ENCODE measurements at places on chromosomes 6 and 20.
A peak's percentile ranks its signal among the peaks of the same experiment; 100 is the strongest.

- no peak for DNase-seq
Measured at GRCh38 chr20:496126-496696, 33.9 kb upstream of the TBC1D20 start.

DNA sequence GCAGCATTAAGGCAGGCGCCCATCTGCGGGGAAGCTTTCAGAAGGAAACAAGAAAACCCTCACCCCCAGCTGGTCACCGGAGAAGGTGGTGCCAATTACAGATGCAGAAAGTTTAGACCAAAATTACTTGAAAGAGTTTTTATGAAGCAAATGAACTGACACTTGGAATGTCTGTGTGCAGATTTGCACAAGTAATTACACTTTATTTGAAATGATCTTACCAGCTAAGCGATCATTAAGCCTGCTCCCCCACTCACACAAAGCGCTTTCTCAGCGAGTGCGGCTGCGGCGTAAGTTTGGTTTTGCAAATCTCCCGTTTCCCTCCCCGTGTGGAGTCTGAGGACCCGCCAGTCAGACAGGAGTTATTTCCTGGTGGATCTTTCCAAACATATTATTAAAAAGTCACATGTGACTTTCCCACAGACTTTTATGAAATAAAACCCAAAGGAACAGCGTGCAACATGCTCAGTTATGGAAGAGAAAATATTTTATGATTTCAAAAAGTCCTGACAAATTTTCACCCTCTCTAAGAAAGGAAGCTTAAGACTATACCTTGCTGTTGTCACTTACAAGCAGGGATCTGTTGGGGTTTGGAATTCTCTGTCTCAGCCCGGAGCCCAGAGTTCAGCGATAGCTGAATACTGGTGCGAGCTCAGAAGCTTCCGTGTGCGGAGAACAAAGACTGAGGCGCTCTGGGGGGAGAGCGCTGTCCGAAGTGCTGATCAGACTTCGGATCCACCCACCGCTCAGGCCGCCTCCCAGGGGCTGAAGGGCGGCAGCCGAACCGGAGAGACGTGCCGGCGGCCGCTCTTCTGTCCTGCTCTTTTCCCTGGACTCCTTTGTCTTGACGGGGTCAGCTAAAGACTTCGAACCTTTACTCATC is 2.7 kb upstream of the MYT1 start:
- DNase-seq, result no peak

- no peak for DNase-seq
Measured at GRCh38 chr20:10369723-10370090, 64.3 kb downstream of the MKKS start.

- no peak for DNase-seq
Measured at GRCh38 chr6:75149696-75150095, 56.2 kb downstream of the COL12A1 start.

GRCh38 chr6:46186583-46186982 is 15.8 kb upstream of the ENPP5 start:
- no peak for DNase-seq

- no peak for DNase-seq
Measured at GRCh38 chr6:107535626-107536025, 45.7 kb downstream of the SOBP start.

DNA sequence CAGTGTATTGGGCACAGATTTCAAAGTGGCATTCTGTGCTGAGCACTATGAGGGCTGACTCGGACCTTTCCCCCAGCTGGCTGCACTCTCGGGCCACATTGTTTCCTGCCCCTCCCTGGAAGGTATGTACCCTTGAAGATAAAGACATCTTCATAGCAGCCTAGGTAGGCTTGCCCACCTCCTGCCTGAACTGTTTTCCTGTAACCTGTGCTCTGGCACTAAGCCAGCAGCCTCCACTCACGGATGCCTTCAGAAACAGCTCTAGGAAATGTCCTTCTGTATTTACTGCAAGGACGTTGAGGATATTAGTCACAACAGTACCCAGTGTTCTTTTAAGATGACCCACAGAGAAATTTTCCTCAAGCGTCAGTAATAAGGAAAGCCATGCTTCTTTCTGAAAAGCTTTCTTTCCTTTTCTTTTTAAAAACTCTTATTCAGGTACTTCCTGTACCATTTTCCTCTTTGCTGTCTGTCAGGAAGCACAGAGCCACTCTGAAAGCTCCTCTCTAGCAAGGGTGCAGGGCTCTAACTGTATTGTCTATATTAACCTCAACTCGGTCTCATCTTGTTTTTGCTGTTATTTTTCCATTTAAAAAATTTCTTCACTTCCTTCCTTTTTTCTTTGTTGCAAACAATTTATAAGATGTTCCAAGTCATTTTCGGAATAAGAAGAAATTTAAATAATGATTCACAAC is 43.5 kb downstream of the TTI1 start:
- no peak for DNase-seq

- no peak for DNase-seq
Measured at GRCh38 chr20:36175475-36175995, 21.0 kb downstream of the EPB41L1 start.

- DNase-seq, result peak; percentile 56
Measured at GRCh38 chr20:31722257-31723068, at the start of gene BCL2L1. TSS of gene BCL2L1 (minus strand) at chr20:31722868. CDS start at chr20:31722218, 650 bp downstream.

DNA sequence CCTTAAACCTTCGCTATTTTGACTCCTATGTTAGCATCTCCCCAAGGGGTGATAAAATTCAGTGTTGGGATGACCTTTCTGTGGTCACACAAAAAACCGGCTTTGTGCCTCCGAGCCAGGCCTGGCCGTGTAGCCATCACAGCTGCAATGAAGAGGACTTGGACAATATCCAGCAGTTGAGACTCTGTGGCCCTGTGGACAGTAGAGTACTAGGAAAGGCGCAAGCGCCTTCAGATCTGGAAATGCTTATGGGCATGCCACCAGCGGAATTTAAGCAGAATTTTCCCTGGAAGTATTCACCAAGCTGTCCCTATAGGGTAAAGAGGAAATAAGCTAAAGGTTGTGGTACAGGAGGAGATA is 63.3 kb upstream of the SLC2A12 start:
- no peak for DNase-seq

- no peak for DNase-seq
Measured at GRCh38 chr6:74249658-74250057, 553.7 kb downstream of the CD109 start.

DNA sequence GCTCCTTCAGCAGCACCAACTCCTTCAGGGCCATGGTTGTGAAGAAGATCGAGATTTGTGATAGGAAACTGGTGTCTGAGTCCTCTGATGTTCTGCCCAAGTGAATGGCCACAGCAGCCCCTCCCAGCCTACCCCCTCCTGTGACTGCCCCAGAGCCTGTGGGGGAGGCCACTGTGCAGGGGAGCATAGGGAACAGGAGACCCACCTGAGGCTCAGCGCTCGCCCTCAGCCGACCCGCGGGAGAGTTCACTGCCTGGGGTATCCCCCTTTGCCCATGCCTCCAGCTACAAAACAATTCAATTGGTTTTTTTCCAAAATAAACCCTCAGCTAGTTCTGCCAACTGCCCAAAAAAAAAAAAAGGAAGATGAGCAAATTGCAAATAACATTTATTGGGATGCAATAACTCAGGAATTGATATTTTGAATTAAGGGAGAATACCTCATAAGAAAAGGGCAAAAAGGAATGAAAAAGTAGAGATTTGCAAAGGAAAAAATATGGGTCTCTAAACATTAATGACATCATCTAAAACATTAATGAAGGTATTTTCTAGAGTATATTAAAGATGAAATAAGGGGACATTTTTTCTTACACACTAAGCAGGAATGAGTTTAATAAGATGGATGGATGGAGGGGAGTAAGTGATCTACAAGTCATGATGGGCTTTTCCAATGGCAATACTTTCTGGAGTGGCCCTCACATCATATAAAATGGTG is 46.1 kb downstream of the KIAA0319 start:
- DNase-seq, result no peak

GRCh38 chr20:878511-879307 is 37.4 kb downstream of the ANGPT4 start:
- no peak for DNase-seq

GRCh38 chr6:36594816-36595643 is 868 bp downstream of the SRSF3 start:
- no peak for DNase-seq

DNA sequence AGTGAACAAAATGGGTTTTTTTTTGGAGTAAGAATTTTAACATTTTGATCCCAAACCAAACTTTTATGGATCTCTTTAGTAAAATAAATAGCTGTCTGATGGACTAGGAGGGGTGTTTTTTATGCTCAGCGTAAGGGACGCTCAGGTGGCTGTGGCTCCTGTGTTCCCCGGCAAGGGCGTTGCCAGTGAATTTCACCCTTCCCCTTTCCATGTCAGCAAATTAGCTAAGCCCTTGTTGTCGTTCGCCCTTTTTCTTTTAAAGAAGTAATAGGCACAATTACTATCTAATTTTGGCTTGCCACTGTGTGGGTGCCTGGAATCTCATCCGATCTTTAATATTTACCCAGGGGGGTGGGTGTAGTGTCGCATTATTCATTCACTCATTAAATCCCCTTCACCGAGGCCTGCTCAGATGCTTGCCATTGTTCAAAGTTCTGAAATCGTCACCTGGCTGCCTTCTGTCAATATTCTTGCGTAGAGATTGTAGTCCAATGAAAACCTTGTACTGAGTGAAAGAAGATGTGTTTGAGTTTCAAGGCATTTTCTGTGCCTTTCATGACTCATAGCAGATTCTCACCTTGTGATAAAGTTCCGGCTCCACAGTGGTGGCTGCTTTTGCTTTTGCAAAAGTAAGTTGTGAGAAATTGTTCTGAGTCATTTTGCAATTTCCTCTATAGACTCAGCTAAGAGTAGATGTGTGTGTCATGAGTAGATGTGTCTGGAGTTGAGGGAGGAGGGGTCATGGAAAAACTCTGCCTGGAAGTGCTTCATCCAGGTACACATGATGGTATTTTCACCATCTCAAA is 40.0 kb upstream of the CLDN20 start:
- no peak for DNase-seq

GRCh38 chr20:54002741-54003140 is 67.7 kb downstream of the BCAS1 start:
- DNase-seq, result no peak

DNA sequence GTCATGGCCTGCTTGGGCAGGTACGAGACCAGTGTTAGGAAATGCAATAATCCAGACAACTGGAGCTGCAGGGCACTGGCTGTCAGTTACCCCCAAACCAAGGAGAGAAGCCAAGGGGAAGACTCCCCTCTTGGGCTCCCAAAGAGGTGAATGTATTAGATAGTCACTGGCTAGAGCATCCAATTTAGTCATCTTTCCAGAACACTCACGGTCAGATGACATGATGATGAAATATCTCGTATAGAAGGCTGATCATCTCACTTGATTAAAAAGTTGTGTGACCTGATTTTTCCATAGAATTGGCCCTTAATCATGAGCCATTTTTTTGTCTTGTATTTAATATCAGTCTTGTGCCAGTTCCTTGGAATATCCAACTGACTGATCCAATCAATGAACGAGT is 40.7 kb downstream of the SLC22A3 start:
- no peak for DNase-seq

DNA sequence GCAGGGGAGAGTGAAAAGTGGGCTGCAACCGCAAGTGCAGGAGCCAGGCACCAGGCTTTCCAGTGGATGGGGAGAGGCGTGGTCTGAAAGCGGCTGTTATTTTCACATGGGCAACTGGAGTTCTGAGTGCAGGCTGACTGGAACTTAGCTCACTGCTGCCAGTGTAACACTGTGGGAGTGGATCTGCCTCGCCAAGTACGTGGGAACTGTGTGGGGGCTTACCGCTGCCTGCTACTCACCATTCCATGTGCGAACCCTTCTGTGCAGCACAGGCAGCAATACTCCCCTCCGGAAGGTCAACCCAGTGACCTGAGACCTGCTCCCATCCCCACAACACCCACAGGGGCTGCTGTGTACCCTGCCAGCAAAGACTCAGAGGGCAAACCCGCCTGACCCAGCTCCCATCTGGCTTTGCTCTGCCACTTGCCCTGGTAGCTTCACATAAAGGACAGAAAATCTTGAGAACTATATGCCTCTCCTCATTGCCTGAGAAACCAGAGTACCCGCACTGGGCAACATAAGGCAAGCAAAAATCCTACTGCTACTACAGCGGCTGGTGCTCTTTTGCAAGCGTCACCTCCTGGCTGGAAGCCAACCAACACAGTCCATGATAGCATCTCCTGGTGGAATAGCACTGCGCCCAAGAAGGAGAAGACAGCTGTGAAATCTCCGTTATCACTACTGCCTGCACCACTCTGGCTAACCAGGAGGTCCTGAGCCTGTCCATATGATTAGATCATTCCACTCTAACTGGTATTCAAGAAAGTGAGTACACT is 54.4 kb upstream of the SIRPG start:
- no peak for DNase-seq

GRCh38 chr20:14672066-14672465 is 334.7 kb upstream of the FLRT3 start:
- no peak for DNase-seq

DNA sequence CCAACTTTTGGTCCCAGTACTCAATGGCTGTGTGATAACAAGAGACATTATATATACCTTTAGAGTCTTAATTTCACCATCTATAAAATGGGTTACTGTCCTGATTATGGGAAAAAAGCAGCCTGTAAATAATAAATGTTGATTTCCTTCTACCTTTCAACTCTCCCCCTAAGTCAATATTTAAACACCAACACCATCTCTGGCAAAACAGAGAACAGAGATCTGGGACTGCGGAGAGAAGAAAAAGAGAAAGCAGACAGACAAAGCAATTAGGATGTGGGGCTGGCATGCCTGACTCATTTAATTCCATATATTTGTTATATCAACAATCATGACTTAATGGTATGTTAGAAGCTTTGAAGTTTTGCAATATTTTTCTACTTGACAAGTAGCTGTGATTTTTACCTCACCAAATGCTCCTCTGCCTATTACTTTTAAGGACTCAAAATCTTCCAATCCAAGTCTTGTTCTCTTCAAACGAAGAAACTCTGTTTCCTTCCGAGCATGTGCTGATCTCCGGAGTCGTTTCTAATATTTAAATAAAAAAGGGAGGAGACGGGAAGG is 23.3 kb downstream of the STK38 start:
- DNase-seq, result no peak

GRCh38 chr6:167679122-167679736 is 147.5 kb upstream of the AFDN start:
- DNase-seq, result no peak

GRCh38 chr6:110538416-110539160 is 62.2 kb upstream of the SLC22A16 start:
- no peak for DNase-seq
